Colonic mucosa (tissue), 4 donors: ENCODE measurements at places on chromosomes 5 and 9. TPM values are rescaled to one million over a fixed set of nuclear protein-coding genes. Genes with fewer than 3 reads are reported as not detected.

The TAF1L gene
- not detected for total RNA-seq

- no peak for DNase-seq
Measured at GRCh38 chr9:96318921-96319565, 17.1 kb upstream of the HSD17B3 start.

- DNase-seq = no peak
Measured at GRCh38 chr5:173950829-173951228, 38.1 kb upstream of the C5orf47 start.

DNA sequence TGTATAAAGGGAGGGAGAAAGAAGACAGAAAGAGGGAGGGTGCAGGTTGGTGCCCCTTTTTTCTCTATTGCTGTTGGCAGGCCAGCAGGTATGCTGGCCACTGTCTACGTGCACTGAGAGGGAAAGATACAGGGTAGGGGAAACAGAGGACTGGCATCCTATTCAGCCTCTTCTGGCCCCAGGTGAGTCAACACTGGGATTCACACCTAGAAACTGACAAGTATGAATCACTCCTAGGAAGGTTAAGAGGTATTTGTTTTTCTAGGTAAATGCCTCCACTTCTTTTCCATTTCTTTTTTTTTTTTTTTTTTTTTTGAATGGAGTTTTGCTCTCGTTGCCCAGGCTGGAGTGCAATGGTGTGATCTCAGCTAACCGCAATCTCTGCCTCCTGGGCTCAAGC is 2.8 kb upstream of the UBAP1 start:
- no peak for DNase-seq

The WDR38 gene
- not detected for total RNA-seq

DNA sequence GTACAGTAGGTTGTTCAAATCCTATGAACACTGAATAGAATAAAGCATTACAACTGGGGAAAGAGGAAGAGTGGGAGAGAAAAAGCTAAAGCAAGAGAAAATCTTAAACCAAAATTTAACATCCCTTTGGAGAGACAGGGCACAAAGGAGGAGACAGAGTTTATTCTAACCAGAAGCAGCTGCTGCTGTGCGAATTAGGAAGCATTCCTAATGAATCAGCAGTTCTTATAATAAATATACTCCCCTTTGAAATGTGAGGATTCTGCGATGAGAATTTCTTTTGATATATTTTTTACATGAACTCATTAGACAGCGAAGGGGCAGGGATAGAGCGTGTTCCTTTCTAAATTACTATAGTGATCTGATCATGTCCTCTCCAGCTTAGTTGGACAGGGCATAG is 233.4 kb downstream of the DENND1A start:
- DNase-seq = no peak

DNA sequence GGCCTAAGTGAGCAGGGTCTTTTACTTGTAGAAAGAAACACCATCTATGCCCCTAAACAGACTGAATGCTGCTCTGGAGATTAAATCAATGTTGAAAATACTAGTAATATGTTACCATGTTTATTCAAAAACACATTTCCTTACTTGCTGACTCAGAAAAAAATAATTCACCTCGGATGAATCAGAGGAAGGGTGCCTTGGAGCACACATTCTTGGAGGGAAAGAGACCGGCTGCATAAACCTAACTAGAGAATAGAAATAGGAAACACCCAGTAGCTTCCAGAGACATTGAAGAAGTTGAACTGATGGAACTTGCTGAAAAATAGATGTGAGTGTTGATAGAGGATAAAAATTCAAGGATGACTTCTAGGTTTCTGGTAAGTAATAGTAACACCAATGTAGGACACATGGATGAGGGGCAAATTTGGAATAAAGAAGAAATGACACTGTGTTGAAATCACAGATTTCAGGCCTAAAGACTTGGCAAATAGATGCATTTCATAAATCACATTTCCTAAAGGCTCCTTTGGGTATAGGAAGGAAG is 76.9 kb upstream of the MINAR2 start:
- no peak for DNase-seq

The TEX48 gene
- not detected for total RNA-seq

The SVEP1 gene
- 9.7 TPM for total RNA-seq

The SRD5A1 gene
- 17.4 TPM for total RNA-seq

GRCh38 chr5:126438267-126438666 is 15.1 kb downstream of the GRAMD2B start:
- DNase-seq = no peak
